ENCODE measurements at places on chromosomes 6 and 20.

- DNase-seq, result no peak
Observed at GRCh38 chr6:100472674-100473073, 8.0 kb upstream of the SIM1 start.

DNA sequence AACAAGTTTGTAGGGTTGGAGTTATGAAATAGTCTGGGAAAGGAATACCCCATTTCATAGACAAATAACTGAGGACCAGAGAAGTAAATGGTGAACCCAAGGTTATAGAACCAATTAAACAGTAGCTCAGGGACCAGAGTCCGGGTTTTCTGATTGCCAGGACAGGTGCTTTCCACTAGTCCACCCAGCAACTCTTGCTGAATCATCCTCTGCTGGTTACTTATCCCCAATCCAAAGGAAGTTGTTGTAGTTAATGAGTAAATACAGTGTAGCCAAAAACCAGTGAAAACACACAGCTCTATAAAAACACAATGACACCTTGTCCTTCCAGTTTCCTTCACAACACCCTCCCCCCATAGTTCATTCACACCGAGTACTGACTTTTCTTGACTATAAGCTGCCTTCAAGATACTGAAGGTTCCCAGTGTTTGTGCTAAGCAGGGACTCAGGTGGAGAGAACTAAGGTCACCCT lies 766 bp upstream of the TINAG start:
- no peak for DNase-seq

DNA sequence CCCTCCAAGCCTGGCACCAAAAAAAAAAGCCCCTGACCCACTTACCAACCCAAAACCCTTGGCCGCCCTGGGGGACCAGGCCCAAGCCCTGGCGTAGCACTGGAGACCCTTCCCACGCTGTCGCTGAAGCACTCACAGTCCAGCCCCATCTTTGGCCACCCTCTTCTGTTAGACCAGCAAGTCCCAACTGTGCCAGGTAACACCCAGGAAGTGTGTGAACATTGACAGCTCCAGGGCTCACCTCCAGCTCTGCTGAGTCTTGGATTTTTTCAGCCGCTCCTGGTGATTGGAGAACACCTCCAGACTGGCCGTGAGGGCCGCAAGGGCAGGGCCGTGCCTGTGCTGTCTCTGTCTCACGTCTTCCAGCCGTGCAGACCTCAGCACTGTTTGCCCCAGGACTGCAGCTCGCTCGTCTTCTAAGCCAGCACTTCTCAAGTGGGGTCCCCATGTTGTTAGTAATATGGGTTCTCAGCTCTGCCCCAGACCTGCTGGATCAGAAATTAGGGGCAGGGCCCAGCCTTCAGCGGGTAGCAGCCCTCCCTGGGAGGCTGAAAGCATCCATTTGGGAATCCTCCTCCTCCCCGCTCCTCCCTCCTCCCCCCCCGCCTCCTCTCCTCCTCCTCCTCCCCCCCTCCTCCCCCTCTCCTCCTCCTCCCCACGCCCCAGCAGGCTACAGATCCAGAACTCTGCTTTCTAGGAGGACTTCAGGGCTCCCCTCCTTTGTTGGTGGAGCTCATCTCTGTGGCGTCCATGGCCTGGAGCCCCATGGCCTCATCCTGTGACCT lies 18.1 kb downstream of the NPEPL1 start:
- no peak for DNase-seq

- no peak for DNase-seq
Observed at GRCh38 chr6:162200945-162201690, 526.4 kb downstream of the PRKN start.

DNA sequence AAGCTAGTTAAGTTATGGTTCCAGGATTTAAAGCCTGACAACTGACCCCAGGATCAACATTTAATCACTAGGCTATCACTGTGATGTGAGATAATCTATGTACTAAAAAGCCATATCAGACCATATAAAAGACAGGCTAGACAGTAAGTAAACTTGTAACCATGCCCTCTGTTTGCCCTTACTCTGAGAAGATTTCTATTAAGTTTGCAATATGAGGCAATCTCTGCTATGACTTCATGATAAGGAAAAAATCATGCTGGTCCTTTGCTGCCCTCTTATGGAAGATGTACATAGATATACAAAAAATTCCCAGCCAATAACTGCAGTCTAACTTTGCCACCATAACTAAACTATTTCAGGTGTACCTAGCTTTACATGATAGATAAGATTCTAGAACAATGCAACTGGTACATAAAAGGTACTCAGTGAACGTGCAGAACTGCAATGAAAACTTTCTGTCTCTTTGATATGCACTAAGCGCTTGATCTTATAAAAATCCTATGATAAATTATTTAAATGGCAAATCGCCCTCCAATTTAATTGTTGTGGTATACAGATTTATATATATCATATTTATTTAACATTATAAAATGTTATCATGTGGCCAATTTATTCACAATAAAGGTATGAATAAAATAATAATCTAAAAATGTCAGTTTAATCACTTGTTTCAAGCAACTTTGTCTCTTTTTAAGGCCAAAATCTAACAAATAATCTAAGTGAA lies 70.5 kb downstream of the FAM217A start:
- no peak for DNase-seq

DNA sequence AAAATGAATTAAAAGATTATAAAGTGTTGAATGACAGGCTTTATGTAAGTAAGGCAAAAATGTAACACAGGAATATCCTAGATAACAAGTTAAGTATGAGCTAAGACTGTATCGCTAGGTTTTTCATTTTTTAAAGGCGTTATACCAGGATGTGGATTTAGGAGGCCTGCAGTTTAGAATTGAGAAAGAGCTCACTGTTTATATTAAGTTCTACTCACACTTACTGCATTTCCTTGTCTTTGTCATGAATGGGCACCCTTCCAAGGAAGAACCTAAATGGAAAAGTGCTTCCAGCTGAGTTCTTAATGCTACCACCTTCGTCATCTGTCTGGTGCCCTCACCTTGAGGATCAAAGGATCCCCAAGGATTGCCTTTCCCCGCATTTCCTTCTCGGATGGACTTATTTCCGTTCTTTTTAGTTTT lies 148.7 kb downstream of the SOX4 start:
- DNase-seq, result no peak

- no peak for DNase-seq
Observed at GRCh38 chr6:166473886-166474571, 91.3 kb upstream of the MPC1 start.

All from activated naive CD4-positive, alpha-beta T cell (primary cell).